ENCODE measurements at places on chromosomes 6 and 20.

DNA sequence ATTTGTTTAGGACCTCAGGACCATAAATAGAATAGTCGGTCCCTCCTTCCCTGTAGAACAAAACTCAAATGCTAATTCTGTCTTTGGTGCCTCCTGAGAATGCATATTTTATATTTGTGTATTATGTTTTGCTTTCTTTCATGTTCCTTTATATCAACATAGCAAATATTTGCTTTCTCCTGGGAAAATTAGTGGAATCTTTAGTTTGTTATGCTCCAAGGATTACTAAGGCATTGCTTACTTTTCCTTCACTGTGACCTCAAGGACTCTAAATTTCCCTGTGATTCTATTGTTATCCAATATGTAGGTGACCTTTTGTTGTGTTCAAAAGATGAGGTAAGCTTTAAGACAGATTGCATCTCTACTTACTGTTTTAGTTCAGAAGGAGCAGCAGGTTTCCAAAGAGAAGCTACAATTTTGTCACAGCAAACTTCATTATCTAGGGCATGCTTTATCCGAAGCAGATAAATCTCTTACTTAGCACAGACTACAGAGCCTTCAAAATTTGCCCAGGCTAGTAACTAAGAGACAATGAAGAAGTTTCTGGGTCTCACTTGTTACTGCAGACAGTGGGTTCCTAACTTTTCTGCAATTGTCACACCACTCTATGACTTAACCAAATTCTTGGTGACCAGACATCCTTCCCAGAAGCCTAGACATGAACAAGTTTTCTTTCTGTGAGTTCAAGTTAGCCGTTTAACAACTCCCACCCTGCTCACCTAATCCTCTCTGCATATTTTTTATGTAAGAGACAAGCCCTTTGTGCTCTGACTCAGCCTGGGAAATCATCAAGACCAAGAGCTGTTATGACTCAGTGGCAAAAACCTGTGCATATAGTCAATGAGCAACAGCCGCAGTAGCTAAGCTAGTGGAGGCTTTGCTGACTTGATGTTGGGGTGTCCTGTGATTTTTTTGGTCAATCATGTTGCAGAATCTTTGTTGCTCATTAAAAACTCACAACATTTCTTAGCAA, 378.8 kb downstream of the QKI start:
- no peak for DNase-seq

DNA sequence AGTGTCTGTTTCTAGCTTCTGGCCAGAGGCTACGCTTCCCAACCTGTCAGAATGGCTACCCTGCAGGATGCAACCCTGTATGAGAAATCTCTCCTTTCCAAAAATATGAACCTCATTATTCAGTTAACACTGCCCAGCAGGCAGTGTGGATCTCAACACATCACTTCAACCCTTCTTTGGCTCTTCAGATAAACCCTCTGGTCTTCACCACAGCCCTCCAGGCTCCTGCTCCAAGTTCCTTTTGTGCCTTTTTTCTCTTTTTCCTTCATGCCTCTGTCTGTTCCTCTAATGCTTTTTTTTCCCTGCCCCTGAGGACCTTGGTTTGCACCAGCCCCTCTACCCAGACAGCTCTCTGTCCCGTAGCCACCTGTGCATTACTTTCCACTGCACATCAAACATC, 207.4 kb downstream of the MYLK4 start:
- DNase-seq, result no peak

DNA sequence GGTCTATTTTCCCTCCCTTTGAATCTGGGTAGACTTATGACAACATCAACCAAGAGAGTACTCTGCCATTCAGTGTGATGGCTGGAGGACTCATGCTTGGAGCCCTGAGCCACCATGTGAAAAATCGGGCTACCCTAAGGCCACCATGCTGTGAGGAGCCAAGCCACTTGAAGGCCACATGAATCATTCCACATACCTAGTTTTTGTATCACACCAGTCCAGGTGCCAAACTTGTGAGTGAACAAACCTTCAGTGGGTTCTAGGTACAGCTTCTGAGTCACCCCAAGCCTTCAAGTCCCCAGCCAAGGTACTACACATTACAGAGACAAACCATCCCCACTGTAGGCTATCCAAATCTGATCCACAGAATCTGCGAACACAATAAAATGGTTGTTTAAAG, 37.4 kb upstream of the E2F3 start:
- no peak for DNase-seq

DNA sequence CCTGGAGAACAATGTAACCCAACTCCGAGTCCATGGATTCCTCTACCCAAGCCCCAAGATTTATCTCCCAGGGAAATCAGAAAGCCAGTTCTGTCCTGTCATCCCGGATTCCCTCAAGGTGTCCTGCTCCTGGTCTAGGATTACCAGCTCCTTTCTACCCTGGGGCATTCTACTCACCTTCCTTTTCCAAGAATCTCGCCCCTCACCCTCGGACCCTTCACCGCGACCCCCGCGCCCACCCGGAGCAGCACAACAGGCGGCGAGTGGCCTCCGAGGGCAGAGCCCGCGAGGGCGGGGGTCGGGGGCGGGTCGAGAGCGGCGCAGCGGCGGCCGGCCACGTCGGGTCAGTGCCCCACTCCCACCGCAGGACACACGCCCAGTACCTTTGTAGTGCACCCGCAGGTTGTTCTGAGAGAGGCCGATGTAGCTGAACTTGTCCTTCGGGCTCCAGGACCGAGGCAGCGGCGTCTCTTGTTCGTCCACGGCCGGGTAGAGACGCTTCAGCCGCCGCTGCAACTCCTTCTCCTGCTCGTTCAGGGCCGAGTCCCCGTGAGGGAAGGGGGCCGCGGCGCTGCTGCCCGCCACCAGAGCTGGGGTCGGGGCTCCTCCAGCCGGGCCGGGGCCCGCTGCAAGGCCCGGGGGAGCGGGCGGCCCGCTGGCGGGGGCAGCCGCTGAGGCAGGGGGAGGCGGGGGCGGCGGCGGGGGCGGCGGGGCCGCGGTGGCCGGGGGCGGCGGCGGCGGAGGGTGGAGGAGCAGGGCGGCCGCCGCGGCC, 897 bp downstream of the RANBP9 start:
- DNase-seq, result peak; percentile 61

GRCh38 chr6:87909849-87910248, 137.8 kb upstream of the SPACA1 start:
- no peak for DNase-seq

GRCh38 chr6:87181903-87182302, 26.5 kb downstream of the ZNF292 start:
- DNase-seq, result no peak

DNA sequence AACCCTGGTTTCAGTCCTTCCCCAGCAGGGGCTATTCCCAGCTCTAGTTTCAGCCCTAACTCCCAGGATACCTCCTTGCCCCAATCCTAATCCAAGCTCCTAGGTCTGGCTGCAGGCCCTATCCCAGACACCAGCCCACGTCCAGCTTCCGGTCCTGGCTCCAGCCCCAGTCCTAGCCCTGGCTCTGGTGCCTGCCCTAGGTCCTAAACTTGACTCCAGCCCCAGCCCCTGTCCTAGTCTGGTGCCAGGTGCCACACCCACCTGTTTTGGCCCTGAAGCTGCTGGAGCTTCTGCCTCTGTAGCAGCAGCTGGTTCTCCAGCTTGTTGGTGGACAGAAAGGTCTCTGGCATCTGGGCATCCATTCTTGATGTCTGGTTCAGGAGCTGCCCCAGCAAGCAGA, 28.1 kb downstream of the ANGPT4 start:
- DNase-seq, result no peak

DNA sequence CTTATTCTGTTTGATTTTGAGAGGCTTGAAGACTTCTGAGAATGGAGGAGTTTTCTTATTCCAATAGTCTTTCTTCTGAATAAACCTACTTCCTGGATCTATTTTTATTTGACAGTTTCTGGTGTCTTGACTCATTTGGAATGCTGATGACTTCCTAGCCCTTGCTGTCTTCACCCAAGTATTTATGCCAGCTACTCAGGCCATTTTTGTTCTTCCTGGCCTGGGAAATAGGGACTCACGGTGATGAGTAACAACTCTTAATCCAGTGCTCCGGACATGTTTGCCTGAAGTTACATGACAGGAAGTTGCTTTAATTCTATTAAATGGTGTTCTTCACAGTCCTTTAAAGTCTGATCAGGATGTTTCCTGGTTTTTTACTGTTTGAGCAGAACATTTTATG, 272.1 kb upstream of the EYS start:
- DNase-seq, result no peak

DNA sequence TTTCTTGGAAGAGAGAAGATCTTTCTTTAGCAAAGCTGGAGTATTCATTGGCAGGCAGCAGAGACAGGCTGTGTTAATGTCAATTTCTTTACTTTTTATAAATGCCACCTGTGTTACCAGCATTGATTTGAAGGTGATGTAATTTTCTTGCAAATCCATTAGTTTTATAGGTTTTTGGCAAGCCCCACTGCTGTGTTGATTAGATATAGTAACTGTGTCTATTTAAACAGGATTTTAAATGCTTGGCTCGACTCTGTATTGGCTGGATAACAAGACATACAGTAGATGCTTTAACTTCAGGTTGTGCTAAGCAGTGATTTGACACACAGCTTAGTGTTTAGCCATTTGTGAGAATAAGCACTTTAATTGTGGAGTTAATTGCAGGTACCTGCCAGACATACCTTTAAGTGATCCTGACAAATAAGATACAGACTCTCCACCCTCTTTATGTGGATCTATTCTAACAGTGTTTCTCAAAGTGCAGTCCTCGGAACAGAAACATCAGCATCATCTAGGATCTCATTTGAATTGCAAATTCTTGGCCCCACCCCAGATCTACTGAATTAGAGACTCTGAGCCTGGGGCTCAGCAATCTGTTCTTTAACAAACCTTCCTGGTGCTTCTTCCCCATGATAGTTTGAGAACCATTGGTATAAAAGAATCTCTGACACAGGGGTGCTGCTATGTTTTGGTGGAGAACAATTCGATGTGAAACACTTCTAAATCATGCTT, 397.5 kb downstream of the HDGFL1 start:
- DNase-seq, result peak; percentile 29

GRCh38 chr6:107636486-107636885, 146.6 kb downstream of the SOBP start:
- DNase-seq, result no peak

DNA sequence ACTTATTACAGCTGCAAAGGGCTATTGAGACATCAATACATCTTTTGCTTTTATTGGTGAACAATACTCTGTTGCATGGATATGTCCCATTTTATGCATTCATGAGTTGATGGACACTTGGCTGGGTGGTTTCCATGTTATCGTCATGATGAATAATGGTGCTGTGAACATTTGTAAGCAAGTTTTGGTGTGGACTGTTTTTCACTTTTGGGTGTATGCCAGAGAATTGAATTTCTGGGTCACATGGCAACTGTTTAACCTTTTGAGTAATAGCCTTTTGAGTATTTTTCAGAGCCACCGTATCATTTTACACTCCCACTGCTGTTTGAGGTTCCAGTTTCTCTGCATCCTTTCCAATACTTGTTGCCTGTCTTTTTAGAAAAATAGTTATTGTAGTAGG, 107.0 kb downstream of the JARID2 start:
- no peak for DNase-seq

- DNase-seq, result no peak
Measured at GRCh38 chr6:38678178-38678760, 24.7 kb downstream of the GLO1 start.

DNA sequence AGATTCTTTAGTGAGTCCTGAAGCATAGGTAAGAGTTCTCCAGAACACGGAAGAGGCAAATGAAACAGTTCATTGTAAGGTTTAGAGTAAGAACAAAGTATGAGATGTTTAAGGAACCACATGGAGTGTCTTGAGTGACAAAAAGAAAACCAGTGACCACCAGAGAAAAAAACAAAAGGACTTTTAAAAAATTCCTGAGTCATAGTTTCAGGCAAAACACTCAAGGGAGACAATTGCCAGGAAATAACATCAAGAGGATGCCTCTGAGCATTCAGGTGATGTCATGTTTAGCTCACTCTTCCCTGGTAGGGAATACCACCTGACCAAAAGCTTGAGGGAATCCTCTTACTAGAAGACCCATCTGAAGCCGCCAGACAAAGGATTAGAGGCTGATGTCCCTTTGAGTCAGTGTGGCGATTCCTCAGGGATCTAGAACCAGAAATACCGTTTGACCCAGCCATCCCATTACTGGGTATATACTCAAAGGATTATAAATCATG, 110.3 kb downstream of the COL19A1 start:
- DNase-seq, result no peak

DNA sequence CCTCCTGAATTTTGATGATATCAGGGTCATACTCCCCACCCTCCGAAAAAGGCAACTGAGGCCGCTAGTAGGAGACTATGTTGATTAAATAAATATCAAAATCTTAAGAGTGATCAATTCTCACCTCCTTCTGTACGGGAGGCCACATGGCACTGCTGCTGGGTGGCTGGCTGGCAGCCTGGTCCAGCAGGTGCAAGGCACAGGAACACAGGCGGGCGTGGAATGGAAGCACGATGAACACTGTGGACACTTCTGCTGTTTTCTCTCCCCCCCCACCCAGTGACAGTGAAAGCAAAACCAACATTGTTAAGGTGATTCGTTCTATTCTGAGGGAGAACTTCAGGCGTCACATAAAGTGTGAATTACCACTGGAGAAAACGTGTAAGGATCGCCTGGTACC, 9.7 kb upstream of the CLDN20 start:
- no peak for DNase-seq

DNA sequence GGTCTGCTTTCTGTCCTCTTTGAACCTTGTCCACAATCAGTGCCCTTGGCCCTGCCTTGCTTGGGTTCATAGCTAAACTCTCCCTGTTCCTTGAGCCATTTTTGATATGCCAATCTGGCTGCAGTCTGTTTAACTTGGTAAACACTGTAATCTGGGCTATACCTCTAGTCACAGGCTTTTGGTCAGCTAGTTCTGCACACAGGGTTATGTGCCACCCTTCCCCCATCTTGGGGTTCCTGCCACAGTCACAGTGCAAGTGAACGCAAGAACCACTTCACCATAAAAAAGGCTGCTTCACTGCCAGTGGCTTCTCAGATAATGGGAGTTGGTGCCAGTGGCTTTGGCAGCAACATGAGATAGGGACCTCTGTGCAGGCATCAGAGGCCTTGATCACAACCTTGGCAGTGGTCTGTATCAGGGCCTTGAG, 10.9 kb upstream of the ATRN start:
- no peak for DNase-seq

GRCh38 chr6:14921170-14921569, 324.7 kb upstream of the JARID2 start:
- DNase-seq, result peak; percentile 52

- DNase-seq, result no peak
Measured at GRCh38 chr6:74715355-74716085, 490.3 kb downstream of the COL12A1 start.

- DNase-seq, result no peak
Measured at GRCh38 chr20:32139947-32140346, 30.4 kb downstream of the TM9SF4 start.

DNA sequence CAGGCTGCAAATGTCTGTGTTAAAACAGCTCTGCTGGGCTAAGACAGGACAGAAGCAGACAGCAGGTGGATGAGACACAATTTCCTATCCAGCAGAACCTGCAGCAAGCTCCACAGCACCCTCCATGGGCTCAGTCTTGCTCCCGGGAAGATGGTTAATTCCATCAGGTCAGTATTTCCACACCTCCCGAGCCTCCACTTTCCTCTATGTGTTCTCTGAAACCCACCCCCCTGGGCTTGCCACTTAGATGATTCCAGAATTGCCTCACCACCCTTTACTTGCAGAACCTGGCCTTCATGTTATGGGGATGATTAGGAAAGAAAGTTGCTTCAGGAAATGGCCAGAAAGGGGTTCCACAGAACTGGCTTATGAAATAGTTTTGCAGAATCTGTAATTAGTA, 43.8 kb downstream of the ERMARD start:
- no peak for DNase-seq

GRCh38 chr6:87088076-87088475, 6.8 kb downstream of the CGA start:
- no peak for DNase-seq

All from NCI-H1417 (cell line).